ENCODE measurements at places on chromosomes 12 and 14.

DNA sequence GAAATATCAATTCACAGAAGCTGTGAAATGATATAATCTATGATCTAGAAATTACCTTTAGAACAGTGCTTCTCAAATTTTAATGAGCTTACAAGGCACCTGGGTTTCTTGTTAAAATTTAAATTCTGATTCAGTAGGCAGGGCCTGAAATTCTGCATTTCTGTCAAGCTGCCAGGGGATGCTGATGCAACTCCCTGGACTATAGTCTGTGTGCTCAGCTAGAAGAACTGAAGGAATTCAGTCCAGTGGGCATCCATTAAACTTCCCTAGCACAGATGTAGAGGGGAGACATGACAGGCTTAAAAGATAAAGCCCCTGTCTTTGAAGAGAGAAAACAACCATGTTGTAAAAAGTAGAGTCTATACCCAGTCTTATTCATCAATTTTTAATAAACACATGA, 441.8 kb downstream of the TMTC2 start:
- DNase-seq, result no peak

DNA sequence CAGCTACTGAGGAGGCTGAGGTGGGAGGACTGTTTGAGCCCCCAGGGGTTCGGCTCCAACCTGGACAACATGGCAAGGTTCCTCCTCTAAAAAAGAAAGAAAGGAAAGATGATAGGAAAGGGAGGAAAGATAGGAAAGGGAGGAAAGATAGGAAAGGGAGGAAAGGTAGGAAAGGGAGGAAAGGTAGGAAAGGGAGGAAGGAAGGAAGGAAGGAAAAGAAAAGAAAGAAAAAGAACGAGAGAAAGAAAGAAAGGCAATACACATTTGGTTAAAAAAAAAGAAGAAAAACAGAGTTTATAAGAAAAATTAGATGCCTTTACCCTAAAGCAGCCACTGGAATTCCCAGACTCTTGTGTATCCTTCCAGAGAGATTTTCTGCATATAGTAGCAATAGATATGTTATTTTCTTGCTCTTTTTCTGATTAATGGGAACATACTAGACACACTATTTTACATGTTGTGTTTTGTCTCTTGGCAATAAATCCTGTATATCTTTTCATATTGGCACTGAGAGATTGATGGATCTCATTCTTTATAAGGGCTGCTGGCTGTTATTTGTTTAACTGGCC, 12.2 kb downstream of the HNF1A start:
- no peak for DNase-seq

- DNase-seq, result no peak
Measured at GRCh38 chr12:96256672-96257361, 62.6 kb downstream of the ELK3 start.

DNA sequence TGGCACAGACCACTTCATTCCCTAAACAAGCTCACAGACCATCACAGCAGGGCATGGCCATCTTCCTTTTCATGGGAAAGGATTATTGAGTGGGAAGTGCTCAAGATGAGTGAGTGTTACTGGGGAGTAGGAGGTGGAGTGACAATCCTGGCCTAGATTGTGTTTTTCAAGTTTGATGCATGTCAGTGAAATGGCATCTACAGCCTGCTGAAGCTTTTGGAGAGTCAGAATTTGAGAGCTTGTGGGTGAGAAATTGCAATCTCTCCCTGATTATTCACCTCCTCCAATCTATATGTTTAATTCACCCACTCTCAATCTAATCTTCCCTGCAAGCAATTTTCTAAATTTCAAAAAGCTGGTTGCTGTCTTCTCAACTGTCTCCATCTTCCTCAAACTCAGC, 156.1 kb upstream of the G2E3 start:
- DNase-seq, result no peak

GRCh38 chr14:58882577-58883018, 244.8 kb downstream of the DACT1 start:
- DNase-seq, result no peak

DNA sequence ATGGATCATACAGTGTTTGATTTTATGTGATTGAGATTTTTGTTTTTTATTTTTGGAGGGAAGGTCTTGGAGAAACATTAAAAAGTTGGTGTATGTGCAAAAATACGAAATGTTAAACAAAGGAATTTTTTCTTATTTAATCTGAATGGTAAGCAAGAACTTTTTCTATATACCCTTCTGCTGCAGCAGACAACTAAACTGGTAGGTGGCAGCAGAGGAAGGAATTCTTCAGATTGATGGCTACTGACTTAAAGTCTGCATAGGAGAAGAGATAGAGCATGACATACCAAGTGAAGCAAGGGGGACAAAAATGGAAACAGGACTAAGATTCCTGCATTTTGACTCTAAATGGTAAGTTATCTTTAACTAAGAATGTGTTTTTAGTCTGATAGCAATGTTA, 42.0 kb upstream of the A2ML1 start:
- DNase-seq, result no peak

DNA sequence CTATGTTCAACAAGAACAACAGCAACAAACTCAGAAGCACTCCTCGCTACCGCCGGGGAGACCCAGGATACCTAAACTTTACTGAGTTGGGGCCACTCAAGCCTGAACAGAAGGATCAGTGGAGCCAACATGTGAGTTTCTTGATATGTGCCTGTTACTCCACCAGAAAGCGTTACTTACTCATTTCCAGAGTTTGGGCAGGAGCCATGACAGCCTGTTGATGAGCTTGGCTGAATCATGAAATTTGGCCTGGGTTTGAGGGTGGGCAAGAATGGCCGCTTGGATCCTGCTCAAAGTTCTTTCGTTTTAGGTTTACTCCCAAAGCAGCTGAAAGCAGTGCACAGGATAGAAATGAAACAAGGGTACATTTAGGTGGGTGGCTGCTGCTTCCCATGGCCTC, 12.0 kb upstream of the GALNT6 start:
- no peak for DNase-seq

DNA sequence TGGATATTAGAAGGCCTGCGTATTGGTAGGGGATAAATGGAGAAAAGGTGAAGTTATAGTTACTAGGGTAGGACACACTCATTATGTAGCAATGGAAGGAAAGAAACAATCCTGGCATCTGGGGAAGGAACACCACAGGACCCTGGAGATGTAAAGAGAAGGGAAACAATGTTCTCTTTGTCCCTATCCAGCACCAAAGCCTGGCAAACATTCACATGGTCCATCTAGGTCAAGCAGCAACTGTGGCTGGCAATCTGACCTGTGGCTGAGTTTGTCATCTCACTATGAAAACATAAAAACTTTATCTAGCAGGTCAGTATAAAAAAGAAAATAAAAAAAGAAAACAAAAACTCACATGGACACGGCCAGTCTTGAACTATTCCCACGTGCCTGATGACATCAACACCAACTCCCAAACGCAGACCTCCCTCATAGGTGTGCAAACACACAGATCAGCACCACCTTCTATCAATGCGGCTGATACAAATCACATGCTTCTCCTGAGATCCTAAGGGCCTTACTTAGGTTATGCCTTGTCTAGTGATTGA, 2.6 kb downstream of the POMT2 start:
- DNase-seq, result no peak

- no peak for DNase-seq
Measured at GRCh38 chr14:36747411-36748184, 85.9 kb downstream of the PAX9 start.

DNA sequence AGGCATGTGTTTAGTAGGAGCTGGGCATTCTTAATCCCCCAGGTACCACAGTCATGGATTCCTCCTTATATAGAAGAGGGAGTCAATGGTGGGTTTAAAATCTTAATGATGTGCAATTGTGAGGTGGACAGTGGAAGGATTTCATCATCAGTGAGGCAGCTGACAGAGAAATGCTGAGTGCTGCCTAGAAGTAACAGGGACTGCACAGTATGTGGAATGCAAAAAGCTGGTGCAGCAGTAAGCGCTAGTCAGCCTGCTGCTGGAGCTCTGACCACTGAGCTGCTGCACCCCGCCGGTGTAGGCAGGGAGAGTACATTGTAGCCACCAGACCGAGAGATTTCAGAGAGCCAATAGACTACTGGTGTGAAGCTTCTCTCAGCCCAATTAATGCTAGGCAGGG, 80.5 kb upstream of the DACT1 start:
- DNase-seq, result no peak

DNA sequence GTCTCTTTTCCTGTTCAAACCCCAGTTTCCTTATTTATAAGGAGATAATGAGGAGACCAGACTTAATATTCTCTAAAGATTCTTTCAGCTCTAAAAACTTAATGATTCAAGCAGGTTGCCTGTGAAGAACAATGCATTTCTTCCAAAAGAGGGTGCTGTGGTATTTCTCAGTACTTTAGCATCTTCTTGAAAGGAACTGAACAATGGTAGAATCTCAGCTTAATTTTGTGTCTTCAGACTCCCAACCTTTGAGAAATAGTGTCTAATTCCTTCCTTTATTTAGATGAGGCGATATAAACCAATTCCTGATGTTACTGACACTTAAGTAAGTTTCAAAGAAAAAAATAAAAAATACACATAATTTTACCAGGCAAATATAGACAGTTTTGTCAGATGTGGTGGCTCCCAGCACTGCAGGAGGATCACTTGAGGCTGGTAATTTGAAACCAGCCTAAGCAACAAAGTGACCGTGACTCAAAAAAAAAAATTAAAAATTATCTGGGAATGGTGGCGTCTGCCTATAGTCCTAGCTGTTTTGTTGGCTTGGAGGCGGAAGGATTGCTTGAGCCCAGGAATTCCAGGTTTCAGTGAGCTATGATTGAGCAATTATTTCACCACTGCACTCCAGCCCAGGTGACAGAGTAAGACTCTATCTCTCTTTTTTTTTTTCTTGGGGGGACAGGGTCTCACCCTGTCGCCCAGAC, 76.9 kb upstream of the PSMA6 start:
- no peak for DNase-seq

DNA sequence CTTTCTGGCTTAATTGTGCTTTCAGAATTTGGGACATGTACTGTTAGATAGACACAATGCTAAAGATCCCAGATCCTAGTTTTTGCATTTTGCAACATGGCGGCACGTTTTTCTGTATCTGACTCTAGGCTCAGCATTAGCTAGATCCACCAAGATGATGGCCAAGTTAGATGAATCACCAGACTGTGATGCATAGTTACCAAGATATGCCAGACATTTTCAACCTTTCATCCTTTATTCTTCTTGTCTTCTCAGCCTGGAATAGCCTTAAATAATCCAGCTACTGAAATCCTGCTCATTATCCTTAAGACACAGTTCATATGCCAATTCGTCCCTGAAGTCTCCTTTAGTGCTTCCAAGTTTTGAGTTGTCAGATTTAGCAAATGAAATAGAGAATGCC, 144.9 kb upstream of the CRY1 start:
- no peak for DNase-seq

- DNase-seq, result no peak
Measured at GRCh38 chr12:29734734-29735133, 49.0 kb downstream of the TMTC1 start.

- DNase-seq, result no peak
Measured at GRCh38 chr12:128549601-128550218, 274.0 kb downstream of the SLC15A4 start.

GRCh38 chr12:120012067-120012621, 23.1 kb downstream of the BICDL1 start:
- peak; percentile 86 for DNase-seq

DNA sequence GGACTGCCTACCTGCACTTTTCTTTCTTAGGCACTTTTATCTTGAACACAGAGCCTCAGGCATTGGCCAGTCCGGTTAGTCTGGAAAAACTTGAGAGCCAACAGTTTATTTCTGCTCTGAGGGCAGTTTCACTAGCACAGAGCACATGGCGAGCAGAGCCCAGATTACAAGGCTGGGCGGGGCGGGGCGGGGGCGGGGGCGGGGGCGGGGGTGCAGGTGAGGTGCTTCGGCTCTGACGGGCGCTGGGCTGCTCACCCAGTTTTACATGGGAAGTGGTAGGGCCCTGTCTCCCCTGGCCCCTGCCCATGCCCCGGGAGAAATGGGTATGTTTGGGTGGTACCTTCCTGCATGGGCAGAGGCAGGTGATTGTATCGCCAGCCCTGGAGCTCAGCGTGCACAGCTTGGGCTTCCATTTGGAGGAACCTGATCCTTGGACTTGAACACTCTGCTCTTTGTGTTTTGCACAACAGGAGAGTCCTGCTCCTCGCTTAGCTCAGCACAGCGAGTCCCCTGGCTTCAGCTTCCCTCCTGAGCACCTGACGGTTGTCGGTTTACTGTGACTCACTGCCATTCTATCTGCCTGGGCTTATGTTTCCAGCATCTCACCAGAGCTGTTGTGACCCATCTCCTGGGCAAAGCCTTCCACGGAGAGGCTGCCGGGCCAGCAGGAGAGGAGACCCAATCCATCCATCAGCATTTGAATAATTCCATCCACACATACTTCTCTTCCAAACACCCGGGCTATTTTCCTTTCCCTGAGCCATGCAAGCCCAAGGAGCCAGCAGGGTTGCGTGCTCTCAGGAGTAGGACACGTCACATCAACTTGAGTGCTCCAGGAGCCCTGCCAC, 108.5 kb downstream of the ARF6 start:
- DNase-seq, result peak; percentile 67

GRCh38 chr14:51297066-51297465, 57.0 kb downstream of the TMX1 start:
- DNase-seq, result no peak

DNA sequence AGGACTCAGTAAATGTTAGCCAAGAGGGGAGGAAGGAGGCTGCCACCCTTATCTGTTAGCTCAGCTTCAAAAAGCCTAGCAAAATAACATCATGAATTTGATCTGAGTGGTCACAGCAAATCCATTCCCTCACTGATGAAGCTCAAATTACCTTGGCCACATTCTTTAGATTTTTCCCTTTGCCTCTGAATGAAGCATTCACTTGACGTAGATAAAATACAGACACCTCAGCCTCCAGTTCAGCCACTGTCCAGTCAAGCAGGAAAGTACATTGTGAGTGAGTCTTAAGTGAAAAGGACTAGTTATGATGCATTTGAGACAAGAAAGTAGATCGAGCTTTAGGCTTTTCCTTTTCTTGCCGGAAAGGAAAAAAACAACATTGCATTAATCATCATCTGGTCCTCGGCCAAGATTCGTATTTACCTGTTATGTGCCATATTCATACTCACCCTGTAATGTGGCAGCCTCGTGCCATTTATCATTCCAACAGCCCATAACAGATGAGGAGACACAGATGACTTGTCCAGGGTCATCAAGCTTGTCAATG, 146.5 kb downstream of the ETV6 start:
- DNase-seq, result no peak

DNA sequence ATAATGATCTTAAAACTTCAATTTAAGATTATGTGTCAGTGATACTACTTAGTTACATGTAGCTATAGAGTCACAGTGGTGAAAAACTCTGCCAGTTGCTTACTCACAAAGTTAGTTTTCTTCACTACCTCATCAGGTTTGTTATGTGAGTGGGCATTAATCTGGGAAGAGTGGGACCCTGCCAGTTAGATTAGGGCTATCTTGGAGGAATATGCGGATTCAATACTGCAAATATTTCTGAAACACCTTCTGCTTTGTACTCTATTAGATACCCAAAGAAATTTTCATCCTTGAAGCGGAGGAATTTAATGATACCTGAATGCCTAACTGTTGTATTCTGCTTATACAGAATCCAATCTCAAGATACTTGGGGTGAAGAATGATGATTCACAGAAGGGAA, 25.1 kb downstream of the ZNF268 start:
- no peak for DNase-seq
